ENCODE measurements at places on chromosomes 16 and 17.
A peak's percentile ranks its signal among the peaks of the same experiment; 100 is the strongest.

DNA sequence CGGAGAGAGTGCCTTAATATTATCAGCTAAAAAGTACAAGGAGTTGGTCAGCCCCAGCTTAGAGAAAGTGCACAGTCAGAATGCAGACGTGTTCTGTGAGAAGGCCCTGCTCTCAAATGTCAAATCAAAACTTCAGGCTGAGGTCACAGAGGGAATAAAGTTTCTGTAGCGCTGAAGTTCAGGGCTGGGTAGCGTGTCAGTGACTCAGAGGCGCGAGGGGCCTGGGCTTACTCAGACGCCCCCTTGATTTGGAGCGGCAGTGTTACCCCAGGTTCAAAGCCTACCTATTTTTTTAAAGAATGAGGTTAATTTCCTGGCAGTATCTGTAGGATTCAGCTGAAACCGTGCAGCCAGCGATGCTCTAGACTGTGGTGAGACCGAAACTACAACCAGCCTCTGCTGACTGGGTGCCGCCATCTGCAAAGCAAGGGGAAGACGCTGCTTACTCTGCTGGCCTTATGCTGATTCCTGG lies 4.8 kb downstream of the CIAO3 start:
- no peak for DNase-seq

DNA sequence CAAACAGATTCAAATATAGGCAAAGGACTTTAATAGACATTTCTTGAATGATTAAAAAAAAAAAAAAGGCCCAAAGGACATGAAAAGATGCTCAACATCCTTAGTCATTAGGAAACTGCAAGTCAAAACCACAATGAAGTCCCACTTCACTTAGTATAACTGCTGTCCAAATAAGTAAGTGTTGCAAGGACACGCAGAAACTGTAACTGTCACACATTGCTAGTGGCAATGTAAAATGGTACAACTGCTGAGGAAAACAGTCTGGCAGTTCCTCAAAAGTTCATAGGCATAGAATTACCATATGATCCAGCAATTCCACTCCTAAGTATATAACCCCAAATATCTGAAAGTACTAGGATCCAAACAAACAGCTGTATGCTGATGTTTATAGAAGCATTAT lies 112.7 kb downstream of the BRIP1 start:
- no peak for DNase-seq

GRCh38 chr17:48529683-48530009 lies 1.2 kb downstream of the HOXB1 start:
- DNase-seq, result no peak

DNA sequence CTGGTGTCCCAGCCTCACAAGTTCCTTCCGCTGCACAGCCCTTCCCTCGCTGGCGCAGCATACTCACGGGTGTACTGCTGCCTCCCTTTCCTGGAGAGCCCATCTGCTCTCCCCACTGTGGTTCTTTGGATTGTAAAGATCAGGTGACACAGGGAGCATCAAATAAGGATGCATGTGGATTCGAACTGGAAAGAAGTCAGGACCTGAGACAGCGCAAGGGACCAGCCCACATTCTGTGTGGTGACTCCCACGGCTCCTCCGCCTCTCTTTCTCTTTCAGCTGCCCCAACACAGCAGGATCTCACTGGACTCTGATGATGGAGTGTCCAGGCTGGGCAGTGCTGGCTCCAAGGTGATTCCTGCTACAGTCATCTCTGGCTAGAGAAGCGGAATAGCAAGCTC lies 8.1 kb downstream of the LDAF1 start:
- no peak for DNase-seq

DNA sequence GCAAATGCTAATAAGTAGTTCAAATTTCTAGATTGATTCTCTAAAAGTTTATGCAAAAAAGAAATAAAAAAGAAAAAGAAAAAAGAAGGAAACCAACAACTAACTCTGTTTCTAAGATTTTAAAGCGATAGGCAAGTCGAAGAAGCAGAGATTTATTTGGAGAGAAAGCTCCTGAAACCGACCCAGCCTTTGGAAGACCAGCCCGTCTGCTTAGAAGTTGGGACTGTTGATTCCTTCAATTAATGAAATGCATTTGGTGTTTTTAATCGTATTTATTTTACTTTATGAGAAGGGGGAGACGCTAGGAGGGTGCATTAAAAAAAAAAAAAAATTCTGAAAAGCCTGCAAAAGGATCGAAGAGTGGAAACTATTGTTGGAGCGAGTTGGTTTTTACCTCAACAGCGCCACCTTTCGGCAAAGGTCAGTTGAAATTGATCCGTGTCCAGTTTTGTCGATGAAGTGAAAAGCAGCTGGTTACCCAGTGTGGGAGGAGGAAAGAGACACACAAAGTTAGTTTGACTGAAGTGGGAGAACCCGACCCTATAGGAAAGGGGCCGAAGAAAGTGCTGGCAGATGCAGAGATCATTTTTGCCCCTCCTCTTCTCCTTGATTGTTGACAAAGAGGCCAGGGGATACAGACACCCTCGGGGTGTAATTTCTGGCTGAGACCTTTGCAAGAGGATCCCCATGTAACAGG lies 1.5 kb upstream of the MAF start:
- DNase-seq, result peak; percentile 89

GRCh38 chr16:27819881-27820610 lies 243.5 kb downstream of the GSG1L start:
- DNase-seq, result no peak

- no peak for DNase-seq
Observed at GRCh38 chr17:49976163-49976827, 7.3 kb downstream of the DLX4 start.

DNA sequence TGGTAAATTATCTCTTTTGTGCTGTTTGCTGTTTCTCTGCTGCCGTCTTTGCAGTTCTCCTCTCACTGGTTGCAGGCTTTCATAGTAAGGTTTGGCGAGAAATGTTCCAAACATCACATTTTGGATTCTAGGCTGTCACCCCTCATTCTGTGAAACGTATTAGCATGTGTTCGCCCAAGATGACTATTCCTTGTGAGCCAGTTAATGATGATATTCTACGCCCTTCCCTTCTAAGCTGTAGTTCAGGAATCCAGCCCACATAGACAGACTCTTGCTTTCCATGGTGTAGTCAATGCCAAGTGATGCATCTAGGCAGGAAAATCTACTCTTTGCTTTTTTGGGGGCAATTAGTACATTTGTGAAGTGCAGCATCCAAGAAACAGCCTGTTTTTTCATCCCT lies 14.4 kb downstream of the UBFD1 start:
- DNase-seq, result no peak

GRCh38 chr16:48250520-48251278 lies 3.4 kb upstream of the ABCC11 start:
- DNase-seq, result no peak

DNA sequence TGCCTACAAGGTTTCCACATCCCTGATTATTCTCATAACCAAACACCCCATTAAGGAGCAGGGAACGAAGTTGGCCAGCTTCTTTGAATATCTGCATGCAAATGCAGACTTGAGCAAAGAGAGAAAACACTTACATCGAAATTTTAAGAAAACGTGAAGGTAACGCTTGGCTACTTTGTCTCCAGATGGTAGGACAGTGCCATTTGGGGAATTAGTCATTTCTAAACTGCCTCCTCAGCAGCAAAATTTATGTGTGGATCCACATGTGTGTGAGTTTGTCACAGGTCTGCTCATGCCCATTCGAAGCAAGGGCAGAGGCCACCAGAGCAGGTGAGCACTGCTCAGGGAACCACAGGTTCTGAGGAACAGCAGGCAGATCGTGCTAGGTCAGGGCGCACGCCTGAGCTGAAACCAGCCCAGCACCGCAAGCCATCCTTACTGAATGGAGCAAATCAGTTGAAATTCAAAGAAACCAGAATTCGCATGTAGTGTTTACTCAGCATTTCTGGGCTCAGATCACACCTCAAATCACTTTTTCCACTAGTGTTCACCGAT lies 80.1 kb downstream of the SOCS1 start:
- DNase-seq, result no peak

Data from H1 (cell line).